ENCODE measurements at places on chromosomes 5 and 9.

DNA sequence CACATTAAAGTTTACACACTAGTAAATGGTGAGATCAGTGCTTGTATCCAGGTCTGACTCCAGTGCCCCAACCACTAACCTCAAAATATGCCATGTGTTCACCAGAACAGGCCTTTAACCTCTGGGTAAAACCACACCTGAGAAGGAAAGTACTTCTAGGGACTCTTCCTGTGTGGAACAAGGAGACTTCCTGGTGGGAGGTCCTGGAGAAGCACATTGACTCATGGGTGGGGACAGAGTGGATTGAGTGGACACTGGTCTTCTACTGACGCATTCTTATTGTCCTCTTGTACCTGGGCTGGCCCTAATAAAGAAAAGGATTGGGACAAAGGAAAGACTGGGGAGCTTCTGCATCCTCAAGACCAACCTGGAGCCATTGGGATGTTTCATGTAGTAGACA is 43.4 kb downstream of the ANGPTL2 start:
- no peak for DNase-seq

GRCh38 chr5:72093217-72093616 is 14.1 kb upstream of the MAP1B start:
- no peak for DNase-seq

DNA sequence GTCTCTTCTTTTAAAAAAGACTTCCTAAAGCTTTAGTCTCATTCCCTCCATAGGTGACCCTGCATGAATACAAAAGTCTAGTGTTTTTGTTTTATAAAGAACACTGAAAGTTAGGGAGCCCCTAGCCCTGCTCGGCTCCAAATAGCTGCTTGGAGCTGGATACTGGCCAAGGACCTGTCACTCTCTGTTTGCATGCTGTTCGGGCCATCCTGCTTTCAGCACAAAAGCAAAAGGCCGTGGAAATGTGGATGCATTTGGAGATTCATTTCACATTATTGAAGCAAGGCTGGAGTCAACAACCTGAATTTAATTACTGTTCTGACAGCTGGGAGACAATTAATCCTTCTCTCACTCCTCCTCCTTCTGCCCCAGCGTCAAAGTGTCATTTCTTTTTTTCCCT is 151.7 kb upstream of the NMUR2 start:
- no peak for DNase-seq

DNA sequence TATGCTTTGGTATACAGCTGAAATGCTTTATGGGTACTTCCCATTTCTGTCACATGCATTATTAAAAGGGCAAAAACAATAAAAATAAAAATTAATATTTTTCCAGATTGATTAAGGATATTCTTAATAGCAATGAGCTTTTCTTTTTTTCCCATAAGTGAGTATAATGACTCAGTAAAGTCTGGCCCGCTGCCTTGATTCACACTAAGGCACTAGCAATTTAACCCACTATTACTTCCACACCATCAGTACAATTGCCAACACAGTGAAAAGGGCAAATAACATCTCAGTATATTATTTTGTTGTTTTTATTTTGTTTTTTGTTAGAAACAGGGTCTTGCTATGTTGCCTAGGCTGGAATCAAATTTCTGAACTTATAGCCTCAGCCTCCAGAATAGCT is 150.1 kb downstream of the RNF180 start:
- DNase-seq: no peak

DNA sequence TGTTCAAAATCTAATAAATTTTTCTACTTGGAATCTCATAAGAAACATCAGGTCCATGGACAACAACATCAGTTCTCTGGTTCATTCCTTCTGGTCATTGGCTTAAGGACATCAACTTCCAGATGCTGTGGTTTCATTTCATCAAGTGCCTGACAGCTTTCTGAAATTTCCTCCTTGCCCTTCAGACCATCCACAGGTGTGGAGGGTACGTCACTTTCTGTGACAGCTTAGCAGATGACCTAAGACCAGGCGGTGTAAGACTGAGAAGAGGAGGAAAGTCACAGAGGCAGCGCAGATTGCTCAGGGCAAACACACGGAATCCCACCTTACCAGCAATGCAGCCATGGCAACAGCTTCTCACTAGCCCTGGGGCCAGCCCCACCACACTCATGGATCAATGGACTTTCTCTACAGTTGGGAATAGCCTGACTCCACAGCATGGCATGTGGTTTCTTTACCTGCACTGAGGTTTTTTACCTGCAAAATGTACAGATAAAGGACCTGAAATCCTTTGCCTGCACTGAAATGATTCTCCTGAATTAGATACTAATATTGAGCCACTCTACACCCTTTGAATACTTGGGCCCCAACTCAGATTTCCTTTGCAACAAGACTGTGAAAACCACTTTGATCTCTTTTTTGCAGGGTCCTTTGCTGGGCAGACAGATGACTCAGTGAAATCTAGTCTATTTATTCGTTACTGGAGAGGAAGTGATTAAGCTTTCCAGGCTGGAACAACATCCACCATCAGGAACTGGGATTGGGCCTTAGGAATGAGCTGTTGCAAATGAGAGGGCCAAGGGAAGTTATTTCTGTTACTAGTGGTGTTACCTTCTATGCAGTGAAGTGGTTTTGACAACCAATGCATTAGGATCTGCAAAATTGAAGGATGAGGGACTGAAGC is 26.9 kb downstream of the TICAM2 start:
- DNase-seq: no peak

Data from T-helper 1 cell (primary cell).